ENCODE measurements at places on chromosomes 1 and 21.

DNA sequence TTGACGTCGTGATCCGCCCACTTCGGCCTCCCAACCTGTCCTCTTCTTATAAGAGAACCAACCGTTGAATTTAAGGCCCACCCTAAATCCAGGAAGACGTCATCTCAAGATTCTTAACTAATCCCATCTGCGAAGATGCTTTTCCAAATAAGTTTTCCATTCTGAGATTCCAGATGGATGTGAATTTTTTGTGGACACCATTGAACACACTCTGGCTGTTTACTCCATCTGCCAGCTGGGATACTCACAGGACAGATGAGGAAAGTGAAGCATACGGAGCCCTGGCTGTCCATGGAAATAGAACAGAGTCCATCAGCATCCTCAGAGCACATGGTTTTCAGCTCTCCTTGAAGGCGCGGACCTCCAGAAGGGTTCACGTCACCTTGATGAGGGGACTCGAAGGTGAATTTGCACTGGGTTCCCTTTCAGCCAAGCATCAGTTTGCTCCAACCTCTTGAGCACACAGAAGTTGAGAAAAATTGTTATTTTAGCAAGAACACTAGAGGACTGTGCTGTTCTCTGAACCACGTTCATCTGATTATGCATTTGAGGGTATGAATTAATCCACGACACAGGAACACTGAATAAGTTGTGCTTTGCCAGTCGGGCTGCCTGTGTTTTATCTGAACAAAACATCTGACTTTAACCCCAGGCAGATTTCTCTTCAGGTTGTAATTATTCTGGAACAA is 68.6 kb downstream of the KAZN start:
- no peak for DNase-seq

GRCh38 chr21:39774227-39774626 is 29.2 kb downstream of the IGSF5 start:
- no peak for DNase-seq

- no peak for DNase-seq
Measured at GRCh38 chr1:36965275-36966159, 68.8 kb downstream of the GRIK3 start.

DNA sequence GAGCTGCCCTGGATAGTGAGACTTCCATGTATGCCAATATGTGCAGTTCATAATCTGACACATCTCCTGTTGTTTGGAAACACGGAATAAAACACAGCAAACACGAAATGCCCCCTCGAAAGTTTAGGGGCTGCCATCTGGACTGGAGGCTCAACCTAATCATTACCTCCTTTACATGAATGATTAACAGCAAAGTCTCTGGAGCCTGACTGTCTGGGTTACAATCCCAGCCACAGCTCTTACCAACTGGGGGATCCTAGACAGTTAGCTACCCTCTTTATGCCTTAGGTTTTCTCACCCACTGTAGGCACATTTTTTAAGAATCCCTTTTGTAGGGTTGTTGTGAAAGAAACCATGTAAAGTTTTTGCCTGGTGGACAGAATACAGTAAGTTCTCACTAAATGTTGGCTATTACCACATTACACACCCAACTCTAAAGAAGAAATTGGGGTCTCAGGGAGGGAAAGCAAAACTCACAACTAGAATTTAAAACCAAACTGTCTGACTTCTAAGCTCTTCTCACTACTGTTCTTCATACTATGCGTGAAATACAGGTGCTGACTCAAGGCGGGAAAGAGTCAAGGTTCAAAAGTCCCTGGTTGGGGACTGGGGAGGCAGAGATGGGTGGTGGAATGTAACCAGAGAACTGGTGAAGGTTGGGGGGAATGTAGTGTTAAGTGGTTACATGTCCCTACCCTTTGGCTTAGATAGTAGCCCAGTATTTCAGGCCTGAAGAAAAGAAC is 24.2 kb downstream of the CYP4A22 start:
- DNase-seq, result no peak

DNA sequence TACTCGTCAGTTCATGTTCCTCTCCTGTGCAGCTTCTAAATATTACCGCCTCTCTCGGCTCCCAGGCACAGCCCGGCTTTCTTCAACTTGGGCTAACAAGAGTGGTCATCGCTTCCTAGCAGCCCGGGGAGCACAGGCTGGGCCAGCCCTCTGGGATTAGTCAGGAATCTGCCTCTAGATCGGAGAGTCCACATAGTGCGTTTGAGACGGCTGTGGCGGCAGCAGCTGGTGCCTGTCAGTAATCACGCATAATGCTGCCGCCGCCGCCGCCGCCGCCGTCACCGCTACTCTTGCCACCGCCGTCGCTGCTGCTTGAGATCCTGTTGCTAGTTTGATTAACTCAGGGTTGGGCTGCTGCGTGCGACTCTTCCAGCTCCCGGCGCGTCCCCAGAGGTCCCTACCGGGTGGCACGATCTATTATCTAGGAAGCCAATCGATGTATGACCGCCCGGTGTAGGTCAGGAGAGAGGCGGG is at the start of gene RXRG:
Gene RXRG (minus strand): TSS at position 230 of the 474 bp plus-strand sequence. CDS start 233 bp downstream, outside the sequence.
- DNase-seq, result no peak

DNA sequence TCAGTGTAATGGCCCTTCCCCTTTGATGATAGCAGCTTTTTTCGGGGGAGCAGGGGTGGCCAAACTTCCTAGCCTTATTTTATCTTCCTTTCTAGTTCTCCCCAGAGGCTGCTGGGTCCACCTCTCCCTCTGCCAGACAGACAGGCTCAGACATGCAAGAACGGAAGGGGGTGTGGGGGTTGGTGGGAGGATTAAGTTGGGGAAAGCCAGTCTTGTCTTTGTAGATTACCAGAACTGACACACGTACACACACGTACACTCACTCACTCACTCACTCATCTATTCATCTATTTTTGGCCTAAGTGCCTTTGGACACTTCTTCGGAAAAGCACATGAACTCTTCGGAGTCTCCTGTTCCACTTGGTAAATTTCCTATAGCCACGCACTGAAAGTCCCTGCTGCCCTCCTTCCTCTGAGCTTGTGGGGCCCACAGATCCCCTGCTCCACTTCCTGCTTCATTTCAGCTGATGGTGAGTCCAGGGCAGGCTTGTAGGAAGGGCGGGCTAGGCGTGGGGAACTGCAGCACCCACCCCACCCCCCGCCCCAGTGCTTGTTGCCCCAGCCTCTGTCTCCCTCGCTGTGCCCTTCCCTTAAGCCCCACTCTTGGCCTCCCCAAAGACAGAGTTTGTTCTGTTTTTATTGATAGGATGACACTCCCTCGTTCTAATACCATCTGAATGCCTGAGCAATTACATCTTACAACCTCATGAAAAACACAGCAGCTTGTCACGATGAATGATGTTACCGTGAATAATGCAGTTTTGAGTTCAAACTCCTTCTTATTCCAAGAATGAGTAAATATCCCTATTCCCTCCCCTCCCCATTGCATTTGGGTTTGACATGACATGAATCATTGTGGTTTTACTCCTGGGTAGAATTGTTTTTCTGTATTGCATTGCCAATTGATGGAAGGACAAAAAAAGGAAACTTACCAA is 60.7 kb upstream of the ATP5PO start:
- peak; percentile 88 for DNase-seq

DNA sequence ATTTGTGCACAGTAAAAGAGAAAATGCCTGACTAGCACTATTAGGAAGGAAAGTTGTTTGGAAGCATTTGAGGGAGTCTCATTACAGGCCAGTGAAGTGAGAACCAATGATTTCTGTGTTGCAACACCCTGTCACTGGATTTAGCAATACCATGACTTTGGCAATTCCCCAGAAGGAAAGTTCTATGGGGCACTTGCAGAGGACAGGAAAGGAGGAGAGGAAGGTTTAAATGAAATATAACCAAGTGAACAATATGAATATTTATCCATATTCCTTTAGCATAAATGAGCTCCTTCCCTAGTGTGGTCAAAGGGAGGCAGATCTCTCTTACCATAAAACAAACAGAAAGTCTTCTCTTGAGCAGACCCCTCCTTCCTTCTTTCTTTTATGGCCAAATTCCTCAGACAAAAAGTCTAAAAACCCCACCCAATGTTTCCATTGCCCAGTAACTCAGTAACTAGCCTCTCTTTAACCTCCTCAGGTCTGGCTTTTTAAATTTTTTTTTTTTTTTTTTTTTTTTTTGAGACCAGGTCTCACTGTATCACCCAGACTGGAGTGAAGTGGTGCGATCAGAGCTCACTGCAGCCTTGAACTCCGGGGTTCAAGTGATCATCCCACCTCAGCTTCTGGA is 5.5 kb downstream of the TLR5 start:
- peak; percentile 67 for DNase-seq

DNA sequence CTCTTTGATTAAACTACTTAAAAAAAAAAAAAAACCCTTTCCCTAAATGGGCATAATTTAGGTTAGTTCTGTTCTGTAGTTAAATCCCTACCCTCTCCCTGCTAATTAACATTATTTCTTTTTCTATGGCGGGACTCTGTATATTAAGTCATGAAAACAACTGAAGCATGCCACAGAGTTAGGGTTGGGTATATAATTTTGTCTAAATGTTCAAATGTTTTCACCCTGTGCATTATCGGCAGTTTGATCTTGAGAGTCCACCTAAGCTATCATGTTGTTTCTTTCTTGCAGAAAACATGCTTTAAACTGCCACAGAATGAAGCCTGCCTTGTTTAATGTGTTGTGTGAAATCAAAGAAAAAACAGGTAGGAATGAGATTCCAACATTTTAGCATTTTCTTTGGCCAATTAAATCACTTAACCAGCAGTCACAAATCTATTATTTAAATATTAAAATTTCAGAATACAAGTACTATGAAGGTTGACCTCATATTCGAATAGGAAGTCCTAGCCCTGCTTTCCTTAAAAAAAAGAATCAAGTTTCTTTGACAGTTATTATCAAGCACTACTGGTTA is 4.0 kb downstream of the PBX1 start:
- DNase-seq, result no peak

- no peak for DNase-seq
Measured at GRCh38 chr21:14670409-14670808, 124.3 kb upstream of the SAMSN1 start.

DNA sequence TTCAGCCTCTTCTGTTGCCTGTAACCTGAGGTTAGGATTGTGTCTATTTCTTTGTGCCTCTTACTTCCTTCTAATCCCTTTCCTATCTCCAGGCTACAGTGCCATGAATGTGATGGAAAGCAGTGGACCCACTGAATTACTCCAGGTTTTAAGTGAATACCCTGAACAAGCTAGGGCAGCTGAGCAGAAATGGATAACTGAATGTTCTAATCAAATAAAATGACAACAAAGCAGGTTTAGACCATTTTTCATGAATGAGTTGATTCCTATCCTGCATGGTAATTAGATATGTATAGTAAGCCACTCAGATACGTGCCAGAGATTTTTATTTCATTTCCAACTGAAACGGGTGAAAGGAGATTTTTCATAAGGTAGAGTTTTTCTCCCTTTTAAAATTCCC is 127.5 kb upstream of the ZP4 start:
- DNase-seq, result no peak

DNA sequence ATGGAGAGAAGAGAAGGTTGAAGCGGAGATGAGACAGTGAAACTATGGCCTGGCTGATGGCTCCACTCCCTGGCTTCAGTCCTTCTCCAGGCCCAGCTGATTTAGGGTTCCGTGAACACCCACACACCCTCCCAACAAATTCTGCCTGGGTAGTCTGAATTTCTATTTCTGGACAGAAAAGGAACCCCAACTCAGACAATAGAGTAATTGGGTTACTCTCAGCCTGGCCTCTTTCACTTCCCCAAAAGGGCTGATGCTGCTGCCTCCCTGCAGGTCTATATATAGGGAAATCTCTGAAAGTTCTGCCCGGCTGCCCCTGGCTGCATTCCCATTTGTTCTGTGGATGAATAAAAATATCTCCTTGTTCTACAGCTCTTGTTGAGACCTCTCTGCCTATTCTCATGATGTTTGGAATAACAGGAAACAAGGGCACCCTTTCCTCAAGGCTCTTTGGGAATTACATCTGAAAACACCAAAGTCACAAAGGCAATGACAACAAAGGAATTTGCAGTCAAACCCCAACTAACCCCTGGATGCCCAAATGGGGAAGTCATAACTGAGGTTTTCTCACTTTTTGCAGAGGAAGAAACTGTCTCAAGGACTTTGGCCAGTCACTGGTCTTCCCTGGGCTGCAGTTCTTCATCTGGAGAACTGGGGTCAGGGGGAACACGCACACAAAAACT is 11.4 kb upstream of the ZSCAN20 start:
- peak; percentile 59 for DNase-seq

DNA sequence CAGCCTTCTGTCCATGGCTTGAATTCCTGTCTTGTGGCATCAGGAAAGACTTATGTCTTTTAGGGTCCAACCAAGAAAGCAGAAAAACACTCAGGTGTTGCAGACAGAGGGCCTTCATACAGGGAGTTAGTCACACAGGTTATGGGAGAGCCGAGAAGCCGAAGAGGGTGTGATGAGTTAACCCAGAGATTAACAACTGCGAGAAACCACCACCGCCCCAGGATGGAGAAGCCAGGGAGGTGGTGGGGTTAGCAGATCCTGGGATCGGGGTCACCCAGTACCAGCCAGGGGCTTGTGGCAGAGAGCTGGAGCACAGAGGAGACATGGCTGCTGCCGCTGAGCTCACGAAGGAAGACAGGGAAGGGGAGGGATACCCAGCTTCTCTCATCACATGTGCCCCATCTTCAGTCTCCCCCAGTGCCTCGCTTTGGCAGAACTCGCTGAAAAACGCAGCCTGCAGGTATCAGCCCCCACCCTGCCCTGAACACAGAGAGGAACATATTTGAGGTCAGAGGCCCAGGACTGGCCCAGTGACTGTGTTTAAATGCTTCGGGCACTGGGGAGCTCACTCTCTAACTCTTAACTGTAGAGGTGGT is 58.7 kb downstream of the RUNX3 start:
- DNase-seq, result no peak

- no peak for DNase-seq
Measured at GRCh38 chr1:6281511-6282402, 20.9 kb upstream of the GPR153 start.

- peak; percentile 87 for DNase-seq
Measured at GRCh38 chr1:207499573-207499972, 3.6 kb downstream of the CR1 start.

GRCh38 chr1:188065917-188066316 is 1237.2 kb downstream of the PLA2G4A start:
- no peak for DNase-seq

DNA sequence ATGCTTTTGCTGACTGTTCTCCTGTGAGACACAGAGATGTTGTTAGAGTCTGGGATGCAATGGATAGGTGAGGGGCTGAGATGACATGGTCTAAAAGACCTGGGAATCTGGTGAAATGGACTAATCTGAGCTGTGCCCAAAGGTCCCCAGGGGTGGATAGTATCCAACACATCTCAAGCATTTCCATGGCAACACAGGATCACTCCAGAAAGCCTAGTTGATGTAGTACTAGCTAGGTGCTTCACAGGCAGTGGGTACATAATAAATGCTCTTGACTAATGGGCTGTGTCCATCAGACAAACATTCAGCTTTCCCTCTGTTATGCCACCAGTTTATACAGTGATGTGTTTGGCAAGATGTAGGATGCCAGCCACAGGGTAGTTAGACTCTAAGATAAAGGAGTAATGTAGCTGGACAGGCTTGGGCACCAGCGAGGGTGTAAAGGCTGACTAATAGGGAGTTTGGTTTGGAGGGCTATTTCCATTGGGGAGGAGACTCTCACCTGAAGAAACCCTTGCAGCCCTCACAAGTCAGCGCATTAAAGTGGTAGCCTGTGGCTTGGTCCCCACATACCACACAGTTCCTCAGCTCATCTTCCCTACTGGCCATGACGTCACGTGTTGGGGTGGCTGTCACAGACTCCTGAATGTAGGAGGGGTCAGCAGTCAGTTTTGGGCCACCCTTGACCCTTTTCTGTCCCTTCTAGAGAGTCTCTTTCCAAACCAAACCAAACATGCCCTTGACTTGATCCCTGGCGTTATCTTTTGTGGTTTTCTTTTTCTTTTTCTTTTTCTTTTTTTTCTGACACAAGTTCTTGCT is 1.8 kb downstream of the NR1I3 start:
- DNase-seq, result no peak

GRCh38 chr1:89125240-89125912 is 538 bp downstream of the GBP2 start:
- DNase-seq, result no peak

- no peak for DNase-seq
Measured at GRCh38 chr1:203444171-203444576, 31.4 kb upstream of the PRELP start.
